ENCODE measurements at places on chromosomes 5 and 9. TPM values are rescaled to one million over a fixed set of nuclear protein-coding genes. Genes with fewer than 3 reads are reported as not detected.

VCAN gene
- 414 TPM for polyA plus RNA-seq

NXNL2 gene
- 0.64 TPM for polyA plus RNA-seq

SLC46A2 gene
- 0.91 TPM for polyA plus RNA-seq

CSF2 gene
- polyA plus RNA-seq = not detected

FBP1 gene
- 21.2 TPM for polyA plus RNA-seq

CLIC3 gene
- 30.7 TPM for polyA plus RNA-seq
